ENCODE measurements at places on chromosomes 4 and X. TPM values are rescaled to one million over a fixed set of nuclear protein-coding genes. Genes with fewer than 3 reads are reported as not detected.
A peak's percentile ranks its signal among the peaks of the same experiment; 100 is the strongest.

Gene PDLIM3
- polyA plus RNA-seq, result 28.2 TPM

GRCh38 chrX:10167573-10167972, 10.8 kb downstream of the CLCN4 start:
- DNase-seq, result no peak

DNA sequence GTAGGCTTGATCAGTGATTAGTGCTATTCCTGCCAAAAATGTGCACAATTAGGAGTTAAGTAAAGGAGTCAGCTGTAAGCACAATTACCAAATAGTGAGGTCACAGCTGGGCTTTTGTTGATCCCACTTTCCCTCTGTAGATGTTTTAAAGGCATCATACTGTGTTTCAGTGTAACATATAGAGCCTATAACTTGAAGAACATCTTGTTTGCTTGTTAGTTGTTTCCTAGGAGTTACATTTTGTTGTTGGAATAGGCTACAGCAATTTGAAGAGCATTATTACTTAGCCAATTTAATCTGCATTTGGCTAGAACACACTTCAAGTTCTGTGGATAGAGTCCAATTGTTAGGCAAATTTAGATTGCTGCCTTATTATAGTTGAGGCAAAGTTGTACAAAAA, 210.7 kb upstream of the MAD2L1 start:
- DNase-seq, result no peak

DNA sequence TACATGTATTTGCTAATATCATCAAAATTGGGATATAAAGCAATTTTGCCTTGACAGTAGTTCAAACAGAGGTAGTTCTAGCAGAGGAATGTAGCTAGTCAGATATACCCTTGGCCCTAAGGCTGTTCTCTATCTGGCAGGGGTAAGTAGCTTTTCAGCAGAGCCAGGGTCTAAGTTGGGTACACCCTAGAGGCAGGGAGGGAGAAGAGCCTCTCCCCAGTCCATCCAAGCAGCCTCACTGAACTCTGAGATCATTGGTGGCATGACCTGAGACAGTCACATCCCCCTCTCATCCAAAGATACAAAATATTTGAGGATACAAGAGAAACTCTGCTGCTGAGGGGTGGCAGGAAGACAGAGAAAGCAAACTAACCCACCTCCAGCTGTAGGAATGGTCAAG, 343.7 kb downstream of the DHX15 start:
- DNase-seq, result no peak

- no peak for DNase-seq
Measured at GRCh38 chr4:139581096-139581495, 25.1 kb upstream of the SETD7 start.

Gene MRFAP1L1
- 64.1 TPM for polyA plus RNA-seq

Gene L1CAM
- 22.5 TPM for polyA plus RNA-seq

- no peak for DNase-seq
Measured at GRCh38 chrX:37712458-37712857, 26.9 kb downstream of the XK start.

Gene SEL1L3
- 58.7 TPM for polyA plus RNA-seq

DNA sequence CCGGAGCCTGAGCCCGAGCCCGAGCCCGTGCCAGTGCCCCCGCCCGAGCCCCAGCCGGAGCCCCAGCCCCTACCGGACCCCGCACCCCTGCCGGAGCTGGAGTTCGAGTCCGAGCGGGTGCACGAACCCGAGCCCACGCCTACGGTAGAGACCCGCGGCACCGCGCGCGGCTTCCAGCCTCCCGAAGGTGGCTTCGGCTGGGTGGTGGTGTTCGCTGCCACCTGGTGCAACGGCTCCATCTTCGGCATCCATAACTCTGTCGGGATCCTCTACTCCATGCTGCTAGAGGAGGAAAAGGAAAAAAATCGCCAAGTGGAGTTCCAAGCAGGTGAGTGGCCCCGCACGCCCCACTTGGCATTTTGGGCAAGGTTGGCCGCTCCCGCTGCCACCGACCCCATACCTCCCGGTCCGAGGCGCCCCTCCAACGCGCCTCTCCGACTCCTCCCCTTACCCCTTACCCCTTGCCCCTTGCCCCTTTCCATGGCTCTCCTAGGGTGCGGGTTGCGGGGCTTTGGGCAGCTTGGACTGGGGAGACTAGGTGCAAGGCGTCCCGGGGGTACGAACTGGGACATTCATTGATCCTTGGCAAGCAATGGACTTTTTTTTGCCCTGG, 553 bp downstream of the SLC16A2 start:
- DNase-seq, result no peak

GRCh38 chr4:152189451-152190179, 346.3 kb downstream of the FBXW7 start:
- DNase-seq, result no peak

Gene AMELX
- not detected for polyA plus RNA-seq

DNA sequence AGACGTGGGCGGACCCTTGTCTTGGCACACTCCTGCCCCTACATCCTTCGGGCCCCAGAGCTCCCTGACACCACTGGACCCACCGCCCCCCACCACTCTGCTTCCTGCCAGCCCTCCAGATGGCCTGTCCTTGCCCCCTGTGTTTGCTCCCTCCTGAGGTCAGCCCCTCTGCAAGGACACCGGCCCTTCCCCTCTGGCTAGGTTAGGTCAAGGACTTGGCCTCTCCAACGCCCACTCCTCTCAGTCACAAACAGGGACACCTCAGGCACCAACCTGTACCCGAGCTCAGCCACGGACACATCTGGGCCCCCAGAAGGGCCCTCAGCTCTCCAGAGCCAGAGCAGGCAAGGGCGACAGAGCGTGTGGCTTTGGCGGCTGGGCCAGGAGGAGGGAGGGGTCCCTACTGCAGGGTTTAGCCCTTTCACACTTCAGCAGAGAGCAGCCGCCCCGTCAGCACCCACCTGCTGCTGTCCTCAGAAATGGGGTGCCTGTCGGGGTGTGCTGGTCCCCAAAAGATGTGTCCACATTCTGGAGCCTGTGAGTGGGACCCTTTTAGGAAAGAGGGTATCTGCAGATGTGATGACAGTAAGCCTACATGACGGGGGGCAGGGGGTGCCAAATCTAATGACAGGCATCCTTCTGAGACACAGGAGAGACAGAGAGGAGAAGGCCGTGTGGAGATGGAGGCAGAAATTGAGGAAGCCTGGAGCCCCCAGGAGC, 23.5 kb upstream of the DUSP9 start:
- DNase-seq, result no peak

Gene KCTD8
- 0.78 TPM for polyA plus RNA-seq

GRCh38 chr4:153792618-153793247, 3.9 kb upstream of the SFRP2 start:
- DNase-seq, result no peak

- DNase-seq, result no peak
Measured at GRCh38 chr4:54958236-54958635, 167.2 kb downstream of the KDR start.

- no peak for DNase-seq
Measured at GRCh38 chrX:124646403-124646802, 300.0 kb downstream of the SH2D1A start.

- no peak for DNase-seq
Measured at GRCh38 chrX:143615851-143616250, 20.1 kb downstream of the SLITRK4 start.

- DNase-seq, result no peak
Measured at GRCh38 chr4:1030559-1030958, 19.1 kb downstream of the FGFRL1 start.

- peak; percentile 56 for DNase-seq
Measured at GRCh38 chrX:20789103-20789502, 522.4 kb upstream of the RPS6KA3 start.

Gene COL4A6
- polyA plus RNA-seq, result 6.8 TPM

Gene PAGE2B
- polyA plus RNA-seq, result 0.57 TPM

DNA sequence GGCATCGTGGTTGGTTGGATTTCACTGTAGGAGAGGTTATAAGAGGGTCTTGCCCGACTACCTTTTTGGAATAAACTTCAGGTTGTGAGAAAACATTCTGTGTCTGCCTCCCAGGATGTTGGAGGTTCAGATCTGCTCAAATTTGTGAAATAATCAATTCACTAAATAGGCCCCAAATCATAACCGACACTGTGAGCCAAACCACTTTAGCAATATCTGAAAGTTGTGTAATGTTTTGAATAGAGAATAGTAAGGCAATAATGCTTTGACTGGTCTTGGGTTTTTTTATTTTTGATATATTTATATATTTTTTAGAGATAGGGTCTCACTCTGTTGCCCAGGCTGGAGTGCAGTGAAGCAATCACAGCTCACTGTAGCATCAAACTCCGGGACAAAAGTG, 131.2 kb downstream of the GLRA3 start:
- no peak for DNase-seq

Gene TBC1D8B
- 17.2 TPM for polyA plus RNA-seq

Gene PLXNB3
- 5.0 TPM for polyA plus RNA-seq

- no peak for DNase-seq
Measured at GRCh38 chr4:158538176-158538575, 16.5 kb downstream of the RXFP1 start.

DNA sequence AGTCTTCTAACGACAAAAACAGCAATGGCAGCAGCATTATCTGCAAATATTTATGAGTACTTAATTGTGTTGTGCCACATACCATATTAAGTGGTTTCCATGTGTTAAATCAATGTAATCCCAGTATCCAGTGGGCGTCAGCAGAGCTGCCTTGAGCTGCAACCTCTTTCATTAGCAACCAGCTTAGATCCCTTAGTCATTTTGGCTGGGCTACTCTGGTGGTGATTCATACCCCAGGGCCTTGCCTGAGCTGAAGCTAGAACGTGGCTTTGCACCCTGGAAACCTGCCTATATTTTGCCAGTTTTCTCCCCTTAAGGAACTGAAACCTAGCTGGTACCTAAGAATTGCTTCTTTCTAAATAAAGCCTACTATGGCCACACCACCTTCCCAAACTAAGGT, 474.3 kb upstream of the FTHL17 start:
- DNase-seq, result no peak

- no peak for DNase-seq
Measured at GRCh38 chrX:42948723-42949657, 171.0 kb upstream of the PPP1R2C start.

- DNase-seq, result no peak
Measured at GRCh38 chr4:25123236-25123635, 37.0 kb downstream of the SEPSECS start.

- no peak for DNase-seq
Measured at GRCh38 chrX:136063340-136064079, 78.3 kb downstream of the SLC9A6 start.

DNA sequence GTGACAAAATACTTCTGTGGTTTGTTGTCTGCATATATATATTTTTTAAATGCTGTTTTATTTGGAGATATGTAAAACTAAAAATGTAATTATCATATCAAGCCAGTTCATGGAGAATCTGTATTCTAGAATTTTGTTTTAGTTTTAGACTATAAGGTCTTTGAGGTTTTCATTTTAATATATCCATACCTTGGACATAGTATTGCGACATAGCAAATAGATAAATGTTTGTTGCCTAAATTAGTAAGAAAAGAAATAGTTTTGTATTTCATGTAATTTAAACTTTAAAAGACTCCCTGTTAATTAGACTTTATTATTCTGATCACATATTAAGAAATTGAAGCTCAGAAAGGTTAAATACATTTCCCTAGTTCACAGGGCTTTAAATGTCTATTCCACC, 472.9 kb downstream of the GBA3 start:
- no peak for DNase-seq

DNA sequence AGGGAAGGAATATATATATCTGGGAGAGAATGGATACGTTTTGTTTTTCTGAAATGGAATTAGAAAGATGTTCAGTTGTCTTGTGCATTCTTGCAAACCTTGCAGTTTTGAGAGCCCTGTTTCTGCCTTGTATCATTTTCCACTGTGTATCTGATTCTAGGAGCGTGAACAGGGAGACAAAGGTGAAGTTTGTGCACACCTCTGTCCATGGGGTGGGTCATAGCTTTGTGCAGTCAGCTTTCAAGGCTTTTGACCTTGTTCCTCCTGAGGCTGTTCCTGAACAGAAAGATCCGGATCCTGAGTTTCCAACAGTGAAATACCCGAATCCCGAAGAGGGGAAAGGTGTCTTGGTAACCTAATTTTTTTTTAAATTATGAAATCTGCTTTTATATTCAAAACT, 17.7 kb downstream of the PGM2 start:
- no peak for DNase-seq

DNA sequence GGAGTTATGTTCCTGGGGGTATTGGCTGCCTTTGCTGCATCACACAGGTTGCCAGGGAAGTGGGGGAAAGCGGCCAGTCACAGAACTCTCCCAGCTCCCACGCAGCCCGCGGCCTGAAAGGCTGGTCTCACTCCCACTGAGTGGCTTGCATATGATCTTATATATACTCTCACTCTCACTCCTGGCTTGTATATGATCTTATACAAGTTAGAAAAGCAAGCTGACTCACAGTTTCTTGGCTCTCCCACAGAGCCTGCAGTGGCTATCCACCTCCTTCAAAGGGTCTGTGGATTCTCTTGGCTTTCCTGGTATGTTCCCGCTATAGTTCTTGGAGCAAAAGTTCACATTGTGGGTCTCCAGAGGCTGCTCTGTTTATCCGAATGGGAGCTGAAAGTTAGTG, 833.5 kb upstream of the GALNTL6 start:
- DNase-seq, result no peak

Gene LGI2
- polyA plus RNA-seq, result 3.0 TPM

DNA sequence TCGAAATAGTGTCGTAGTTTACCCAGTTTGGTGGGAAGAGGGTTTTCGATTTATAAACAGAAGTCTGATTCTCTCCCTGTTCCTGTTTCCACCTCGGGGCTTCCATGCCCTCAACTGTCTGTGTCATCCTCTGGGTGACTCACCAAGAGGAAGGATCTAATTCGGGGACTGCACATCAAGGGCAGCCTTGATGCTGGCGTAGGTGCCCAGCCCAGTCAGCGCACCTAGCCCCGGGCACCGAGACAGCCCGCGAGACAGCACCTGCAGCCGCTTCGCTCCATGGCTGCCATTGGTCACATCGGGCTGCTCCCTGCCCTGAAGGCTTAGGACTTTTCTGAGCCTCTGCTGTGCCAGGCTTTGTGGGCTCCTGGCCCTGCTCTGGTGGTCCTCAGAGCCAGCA, 7.7 kb downstream of the ABCD1 start:
- no peak for DNase-seq

GRCh38 chr4:1660948-1661677, 23.0 kb downstream of the FAM53A start:
- DNase-seq, result no peak

Gene PDCL2
- not detected for polyA plus RNA-seq

Gene CASK
- polyA plus RNA-seq, result 71.3 TPM

- DNase-seq, result no peak
Measured at GRCh38 chrX:124332481-124333424, at the start of gene TEX13D. TSS of gene TEX13D (plus strand) at chrX:124332660. CDS start at chrX:124332918, 258 bp downstream.

DNA sequence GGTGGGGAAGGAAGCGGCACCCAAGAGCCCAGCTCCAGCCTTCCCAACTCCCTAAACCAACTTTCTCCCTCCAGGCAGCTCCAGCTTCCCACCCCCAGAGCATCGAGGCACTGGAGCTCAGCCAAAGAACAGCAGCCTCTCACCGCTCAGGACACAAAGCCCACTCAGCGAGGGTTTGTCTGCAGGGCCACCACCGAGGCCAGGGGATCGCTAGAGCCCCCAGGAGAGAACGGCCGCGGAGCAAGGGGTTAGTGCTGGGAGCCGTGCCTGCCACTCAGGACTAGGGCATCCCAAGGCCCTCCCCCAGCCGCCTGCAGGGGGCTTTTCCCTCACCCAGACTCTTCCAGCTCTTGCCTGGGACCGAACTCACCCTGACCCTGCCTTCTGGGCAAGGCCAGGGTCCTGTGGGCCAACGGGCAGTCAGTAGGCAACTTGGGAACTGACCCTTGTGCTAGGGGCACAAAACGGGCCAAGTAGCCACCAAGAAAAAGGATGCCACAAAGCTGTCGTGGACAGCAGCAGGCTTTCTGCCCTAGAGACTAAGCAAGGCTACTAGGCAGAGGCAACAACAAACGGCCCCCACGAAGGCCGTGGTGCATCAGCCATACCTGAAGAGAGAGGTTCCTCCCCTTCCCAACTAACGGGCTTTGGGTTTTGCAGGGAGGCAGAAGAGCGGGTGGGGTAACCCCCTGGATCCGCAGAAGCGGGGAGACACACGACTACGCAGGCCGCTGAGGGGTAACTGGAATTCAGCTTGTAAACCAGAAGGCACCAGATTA, 2.3 kb downstream of the HCFC1 start:
- DNase-seq, result no peak

Data from large intestine (tissue), 12 donors.